ENCODE measurements at places on chromosomes 2 and 18. TPM values are rescaled to one million over a fixed set of nuclear protein-coding genes. Genes with fewer than 3 reads are reported as not detected.

DNA sequence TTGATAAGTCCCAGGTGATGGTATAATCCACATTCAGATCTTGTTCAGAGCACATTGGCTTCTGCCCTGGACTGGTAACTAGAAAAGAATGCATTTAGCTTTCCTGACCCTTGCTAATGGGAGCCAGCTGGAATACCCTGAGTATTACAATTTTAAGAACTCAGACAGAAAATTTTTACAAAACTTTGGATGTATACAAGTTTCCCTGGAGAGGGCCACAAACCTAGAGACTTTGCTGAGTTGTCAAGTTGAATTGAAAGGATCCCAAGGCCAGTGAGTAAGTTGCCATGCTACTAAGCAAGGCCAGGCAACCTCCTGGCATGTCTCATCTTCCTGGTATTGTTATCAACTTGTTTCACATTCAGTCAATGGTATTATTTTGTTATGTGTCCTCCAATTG, 20.0 kb upstream of the NABP1 start:
- DNase-seq: no peak

- DNase-seq: no peak
These were observed 1.5 kb upstream of the TNFRSF11A start for GRCh38 chr18:62323483-62324180.

DNA sequence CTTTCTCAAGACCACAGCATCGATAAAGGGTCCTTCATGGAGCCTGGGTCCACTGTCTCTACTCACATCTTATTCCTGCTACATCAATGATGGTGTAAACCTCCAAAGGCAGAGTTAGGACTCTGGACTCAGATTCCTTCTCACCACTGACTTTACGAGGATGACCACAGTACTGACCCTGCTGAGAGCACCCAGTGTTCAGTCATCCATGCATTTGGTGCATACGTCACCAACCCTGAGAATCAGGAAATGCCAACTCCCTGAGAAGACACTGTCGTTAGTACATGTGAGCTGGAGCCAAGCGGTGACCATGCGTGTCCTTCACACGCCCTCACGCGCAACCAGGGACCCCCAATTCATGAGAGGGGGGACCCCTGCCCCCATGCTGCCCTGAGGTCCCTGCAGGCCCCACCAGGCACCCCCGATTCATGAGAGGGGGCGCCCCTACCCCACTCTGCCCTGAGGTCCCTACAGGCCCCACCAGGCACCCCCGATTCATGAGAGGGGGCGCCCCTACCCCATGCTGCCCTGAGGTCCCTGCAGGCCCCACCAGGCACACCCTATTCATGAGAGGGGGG, 178.4 kb upstream of the TPO start:
- no peak for DNase-seq

DNA sequence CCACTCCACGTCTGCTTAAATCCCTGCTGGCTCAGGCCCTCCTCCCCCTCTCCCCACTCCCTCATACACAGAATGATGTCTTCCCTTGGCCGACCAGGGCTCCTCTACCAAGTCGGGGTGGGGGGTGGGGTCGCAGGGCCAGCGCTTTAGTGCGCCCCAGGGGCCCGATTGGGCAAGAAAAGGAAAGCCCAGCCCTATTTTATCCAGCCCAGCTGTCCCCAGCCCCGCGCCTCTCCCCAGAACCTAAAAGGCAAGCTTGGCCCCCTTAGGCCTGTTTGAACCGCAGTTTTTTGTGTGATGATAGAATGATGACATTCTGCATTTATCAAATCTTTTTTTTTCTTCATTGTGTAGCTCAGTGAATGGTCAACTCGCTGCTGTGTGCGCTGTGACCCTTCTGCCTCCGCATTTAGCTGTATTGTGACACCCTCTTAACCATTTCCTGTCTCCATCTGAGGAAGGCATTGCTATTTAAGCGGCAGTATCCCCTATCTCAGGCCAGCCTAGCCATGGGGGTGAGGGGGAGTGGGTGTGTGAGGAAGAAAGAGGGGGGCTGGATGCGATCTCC, 231.4 kb downstream of the HAUS1 start:
- DNase-seq: peak; percentile 62

GRCh38 chr18:59690996-59691395, 6.2 kb downstream of the CCBE1 start:
- DNase-seq: no peak

DNA sequence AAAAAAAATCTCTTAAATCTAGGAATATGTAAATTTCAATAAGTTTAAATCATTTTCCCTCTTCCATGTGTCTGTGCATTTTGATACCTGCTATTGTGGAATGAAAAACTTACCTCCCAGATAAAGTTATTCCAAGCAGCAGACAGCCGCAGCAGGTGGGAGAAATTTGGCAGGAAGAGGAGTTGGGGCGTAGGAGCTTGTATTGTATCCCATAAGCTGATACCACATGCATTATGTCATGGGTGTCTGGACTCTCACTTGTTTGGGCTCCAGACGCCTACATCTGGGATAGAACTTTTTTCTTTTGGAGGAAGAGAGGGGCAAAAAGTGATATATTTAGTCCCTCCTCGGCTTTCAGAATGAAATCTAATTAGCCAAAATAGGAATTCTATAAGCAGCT, 59.3 kb upstream of the TCF4 start:
- no peak for DNase-seq

The KLHL29 gene
- total RNA-seq: 4.3 TPM

The DARS1 gene
- 85.9 TPM for total RNA-seq

The ZSCAN30 gene
- total RNA-seq: 10.3 TPM
